ENCODE measurements at places on chromosomes 16 and 17.

DNA sequence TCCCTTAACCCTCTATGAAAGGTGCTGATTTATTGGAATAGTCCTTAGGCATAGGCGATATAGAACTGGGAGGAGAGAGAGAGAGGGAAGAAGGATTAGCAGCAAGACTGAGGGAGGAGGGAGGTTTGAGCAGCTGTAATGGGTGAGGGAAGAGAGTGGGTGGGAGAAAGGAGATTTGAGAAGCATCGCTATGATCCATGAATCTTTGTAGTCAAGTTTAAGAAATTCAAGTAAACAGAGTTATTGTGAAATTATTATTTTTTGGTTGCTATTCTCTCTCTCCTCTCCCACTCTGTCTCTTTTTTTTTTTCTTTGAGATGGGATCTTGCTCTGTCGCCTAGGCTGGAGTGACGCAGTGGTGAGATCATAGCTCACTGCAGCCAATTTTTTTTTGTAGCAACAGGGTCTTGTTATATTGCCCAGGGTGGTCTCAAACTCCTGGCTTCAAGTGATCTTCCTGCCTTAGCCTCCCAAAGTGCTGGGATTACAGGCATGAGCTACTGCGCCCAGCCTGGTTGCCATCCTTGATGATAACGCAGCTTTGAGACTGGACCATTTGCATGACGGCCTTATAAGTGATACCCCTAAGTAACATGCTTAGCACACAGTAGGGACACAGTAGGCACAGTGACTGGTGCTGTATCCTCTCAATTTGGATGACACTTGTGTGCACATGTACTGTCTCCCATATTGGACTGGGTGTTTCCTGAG is 21.0 kb upstream of the TNS4 start:
- no peak for DNase-seq

DNA sequence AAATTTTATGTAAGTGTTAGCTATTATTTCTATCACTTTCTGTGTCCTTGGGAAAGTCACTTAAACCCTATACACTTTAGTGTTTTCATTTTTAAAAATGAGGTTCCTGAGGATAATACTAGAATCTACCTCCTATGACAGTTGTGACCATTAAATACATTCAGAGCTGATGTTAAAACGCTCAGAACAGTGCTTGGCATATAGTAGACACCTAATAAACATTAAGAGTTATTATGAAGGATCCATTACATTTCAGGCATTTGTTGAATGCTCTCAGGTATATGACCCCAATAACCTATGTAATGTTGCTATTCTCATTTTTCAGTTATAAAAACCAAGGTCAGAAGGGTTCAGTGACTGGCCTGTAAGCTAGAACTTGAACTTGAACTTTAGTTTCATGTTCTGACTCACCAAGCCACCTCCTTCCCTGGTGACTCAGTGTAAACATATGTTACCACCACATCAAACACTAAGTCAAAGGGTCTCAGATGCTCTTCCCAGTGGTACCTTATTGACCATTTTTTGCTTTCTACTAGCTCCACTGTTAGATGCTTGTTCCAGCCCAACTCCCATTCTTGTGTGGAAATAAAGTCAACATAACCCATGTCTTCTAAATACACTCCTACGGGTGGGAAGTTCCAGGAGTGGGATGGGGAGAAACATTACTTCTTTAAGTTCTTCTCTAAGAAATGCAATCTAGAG is 47.6 kb downstream of the HSD17B2 start:
- peak; percentile 66 for DNase-seq

DNA sequence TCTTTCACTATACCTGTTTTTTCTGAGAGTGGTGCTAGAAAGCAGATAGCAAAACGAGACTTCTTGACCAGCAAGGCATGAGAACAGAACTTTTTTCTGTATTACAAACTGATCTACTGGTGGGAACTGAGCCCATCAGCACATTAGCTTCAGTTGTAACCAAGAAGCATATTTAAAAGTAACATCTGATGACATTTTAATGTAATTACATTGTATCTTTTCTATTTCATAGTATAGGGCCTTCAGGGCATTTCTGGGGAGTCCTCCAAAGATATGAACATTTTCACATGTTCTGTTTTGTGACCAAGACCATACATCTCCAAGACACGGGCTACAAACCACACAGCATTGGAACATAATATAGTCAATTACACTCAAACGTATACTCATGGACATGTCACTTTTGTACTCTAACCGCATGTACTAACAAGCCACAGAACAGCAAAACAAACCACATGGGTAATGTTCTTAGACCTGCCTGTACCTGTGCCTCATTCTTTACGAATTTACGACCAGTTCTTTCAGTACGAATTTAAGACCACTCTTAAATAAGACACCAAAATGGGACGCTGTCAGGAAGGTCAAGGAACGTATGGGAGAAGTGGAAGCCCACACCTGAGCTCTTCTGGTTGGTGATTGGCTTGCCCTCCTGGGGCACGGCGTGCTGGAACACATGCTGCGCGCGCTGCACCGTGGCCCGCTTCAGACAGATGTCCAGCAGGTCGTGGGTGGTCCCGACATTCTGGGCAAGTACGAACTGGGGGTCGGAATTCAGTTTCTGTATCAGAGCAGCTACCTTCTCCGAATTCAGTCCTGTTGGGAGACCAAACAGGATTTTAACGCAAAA is 825 bp downstream of the BLMH start:
- DNase-seq: peak; percentile 56

DNA sequence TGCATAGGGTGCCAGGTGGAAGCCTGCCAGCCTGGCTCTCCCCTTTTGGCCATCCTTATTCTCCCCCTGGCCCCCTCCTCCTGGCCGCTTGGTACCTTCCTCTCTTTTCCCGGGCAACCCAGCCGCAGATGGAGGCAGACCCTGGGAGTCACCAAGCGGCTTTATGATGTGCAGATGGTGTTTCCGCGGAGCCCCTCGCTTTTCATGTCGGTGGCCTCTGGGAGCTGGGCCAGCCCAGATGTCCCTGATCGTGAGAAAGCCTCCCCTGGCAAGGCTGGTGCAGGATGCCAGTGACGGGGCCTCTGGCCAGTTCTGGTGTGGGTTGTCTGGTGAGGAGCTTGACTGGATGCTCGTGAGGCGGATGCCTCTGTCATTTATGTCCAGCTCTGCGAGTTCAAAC is 18.0 kb upstream of the BRD7 start:
- no peak for DNase-seq

GRCh38 chr16:997440-998051 is 16.0 kb downstream of the SOX8 start:
- DNase-seq: peak; percentile 89

DNA sequence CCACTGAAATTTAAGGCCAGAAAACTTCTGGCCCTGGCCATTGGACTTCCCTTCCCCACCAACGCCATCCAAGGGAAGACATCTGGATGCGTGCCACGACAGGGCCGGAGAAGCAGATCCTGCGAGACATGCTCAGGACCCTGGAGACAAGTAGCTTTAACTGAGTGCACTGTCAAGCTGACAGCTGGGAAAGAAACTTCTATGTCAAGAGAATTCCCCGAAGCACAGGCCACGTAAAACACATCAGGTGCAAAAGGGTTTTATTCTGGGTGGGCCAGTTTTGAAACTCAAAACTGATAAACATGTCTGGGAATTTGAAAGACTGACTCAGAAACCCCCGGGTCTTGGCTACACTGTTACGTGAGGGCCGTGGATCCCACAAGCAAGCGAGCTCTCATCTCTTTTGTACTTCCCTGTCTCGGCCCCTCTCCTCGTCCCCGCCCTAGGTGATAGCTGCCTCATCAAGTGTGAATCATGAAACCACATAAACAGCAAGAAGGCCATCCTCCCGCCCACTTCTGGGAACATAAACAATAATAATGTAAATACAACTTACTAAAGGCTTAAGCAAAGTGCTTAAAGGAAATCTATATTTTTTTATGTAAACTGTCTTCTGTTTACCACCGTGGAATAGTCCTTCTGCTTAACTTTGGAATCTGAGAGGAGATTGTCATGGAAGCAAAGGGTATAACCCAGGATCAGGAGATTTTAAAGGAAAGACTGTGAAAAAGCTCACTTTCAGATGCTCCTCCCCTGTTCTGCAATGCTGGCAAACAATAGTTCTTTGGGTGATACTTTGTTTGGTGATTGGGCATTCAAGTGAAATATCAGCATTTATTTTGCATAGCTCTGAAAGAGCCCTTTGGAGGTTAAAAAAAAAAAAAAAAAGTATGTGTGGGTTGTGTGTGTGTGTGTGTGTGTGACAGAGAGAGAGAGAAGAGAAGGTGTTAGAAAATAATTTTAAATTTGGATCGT is 406.0 kb upstream of the MAF start:
- DNase-seq: no peak

DNA sequence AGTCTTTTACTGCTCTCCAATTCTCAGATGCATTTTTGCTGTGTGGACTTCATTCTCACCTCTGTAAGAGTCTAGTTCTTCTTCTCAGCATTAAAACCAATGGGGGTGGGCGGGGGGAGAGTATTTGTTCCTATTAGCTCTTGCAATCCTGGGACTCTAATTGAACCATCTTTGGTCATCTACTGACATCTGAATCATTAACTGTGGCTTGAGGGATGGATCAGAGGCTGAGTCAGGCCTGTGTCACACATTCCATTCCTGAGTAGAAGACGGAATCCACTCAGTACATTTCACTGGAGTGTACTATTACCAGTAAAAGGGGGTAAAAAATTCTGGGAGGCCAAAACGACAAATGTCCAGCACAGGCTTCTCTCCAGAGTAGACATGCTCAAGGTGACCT is 12.8 kb upstream of the ZNF23 start:
- peak; percentile 94 for DNase-seq

DNA sequence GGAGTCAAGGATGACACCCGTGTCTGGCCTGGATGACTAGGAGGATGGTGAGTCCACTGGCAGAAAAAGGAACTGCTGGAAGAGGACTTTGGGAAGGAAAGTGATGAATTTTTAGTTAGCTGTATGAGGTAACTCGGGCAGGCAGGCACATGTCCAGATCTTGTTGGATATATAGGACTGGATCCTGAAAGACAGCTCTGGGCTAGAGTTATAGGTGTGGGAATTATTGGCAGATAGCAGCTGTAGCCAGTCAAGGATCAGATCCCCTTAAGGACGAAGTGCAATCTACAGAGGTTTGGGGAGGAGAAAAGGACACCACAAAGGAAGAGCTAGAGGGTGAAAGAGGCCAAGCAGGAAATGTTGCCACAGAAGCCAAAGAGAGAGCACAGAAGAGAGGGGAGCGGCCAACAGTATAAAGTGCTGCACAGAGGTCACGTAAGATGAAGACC is 10.1 kb downstream of the CYB5D1 start:
- DNase-seq: no peak

DNA sequence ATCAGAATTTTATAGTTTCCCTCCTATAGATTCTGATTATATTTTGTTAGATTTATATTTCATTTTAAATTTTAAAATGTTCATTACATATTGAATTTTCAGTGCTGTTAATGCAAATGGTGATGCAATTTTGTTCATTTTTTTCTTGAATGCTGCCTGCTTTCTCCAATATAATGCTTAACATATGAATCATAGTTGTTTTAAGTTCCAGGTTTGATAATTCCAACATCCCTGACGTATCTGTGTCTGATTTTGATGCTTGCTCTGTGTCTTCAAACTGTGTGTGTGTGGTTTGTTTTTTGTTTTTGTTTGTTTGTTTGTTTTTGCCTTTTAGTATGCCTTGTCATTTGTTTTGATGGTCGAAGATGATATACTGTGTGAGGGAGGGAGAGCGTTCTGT is 134.7 kb upstream of the ELAC2 start:
- DNase-seq: no peak

DNA sequence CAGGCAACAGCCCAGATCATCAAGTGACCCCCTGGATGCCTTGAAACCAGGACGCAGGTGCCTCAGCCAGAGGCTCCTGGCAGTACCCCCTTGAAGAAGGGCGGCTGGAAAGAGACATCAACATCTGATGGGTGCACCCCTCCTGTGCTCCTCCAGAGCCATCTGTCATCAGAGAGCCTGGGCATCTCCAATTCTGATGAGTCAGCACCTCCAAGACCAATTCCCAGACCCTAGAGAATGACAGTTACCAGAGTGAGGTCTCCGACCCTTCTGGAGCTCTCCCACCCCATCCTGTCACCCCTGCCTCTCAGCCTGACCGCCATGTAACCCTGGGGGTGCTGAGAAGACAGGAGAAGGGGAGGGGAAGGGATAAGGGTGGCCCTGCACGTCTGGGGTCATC is 433.7 kb downstream of the SOX9 start:
- no peak for DNase-seq

DNA sequence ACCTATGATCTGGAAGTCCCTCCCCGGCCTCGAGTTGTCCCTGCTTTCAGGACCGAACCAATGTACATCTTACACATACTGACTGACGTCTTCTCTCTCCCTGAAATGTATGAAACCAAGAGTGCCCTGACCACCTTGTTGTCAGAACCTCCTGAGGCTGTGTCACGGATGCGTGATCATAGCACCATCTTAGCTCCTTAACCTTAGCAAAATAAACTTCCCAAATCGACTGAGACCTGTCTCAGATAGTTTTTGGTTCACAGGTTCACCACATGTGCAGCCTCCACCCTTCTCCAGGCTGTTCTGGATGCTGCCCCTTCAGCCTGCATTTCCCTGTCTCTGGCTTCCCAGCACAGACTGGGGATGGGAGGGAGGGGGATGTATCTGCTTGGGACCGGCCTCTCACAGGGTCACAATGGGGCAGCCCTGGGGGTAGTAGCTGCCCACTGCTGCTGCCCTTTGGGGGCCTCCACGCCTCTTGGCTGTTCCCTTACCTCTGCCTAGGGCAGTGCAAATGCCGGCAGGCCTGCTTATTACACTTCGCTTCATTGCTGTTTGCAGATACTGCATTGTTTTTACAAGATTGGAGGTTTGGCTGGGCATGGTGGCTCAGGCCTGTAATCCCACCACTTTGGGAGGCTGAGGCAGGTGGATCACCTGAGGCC is 69.8 kb downstream of the NT5M start:
- no peak for DNase-seq

DNA sequence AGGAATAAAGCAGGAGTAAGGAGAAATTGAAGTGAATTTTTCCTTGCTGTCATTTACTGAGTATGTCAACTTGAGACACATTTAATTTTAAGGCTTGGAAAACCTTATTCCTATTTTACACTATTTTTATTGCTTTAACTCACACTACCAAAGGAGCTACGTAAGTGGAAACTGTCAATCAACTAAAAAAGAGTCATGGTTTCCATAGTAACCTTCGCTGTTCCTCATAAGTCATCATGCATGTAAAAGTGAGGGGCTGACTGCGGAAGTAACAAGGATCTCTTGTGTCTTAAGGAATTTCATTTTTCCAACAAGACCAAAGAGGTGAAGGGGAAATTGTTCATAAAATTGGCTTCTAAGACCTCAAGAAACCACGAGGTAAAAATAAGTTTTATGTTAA is 516.2 kb upstream of the CA10 start:
- DNase-seq: peak; percentile 17

All from kidney tubule cell (primary cell).